ENCODE measurements at places on chromosomes 6 and 20. TPM values are rescaled to one million over a fixed set of nuclear protein-coding genes. Genes with fewer than 3 reads are reported as not detected.

DNA sequence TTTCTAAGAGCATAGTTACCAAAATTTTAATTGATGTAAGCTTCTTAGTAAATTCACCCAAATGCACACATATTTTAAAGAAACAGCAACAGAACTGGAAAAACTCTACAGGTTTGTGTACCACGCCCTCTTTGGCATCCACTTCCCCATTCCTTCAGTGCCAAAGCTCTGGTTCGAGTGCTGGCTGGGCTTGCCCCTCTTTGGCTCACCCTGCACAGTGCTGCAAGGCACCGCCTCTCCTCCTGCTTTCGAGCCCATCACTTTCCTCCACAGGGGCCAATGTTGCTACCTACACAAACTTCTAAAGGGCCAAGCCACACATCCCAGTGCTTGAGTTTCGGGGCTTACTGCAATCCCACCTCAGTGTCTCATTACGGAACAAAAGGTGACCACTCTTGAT, 9.6 kb downstream of the LRP11 start:
- DNase-seq, result no peak

KCNQ5 gene
- total RNA-seq, result 6.1 TPM

PKIB gene
- 2.0 TPM for total RNA-seq

GRCh38 chr20:17501701-17502100, 29.5 kb downstream of the BFSP1 start:
- DNase-seq, result no peak

GRCh38 chr20:64084685-64085152, 521 bp upstream of the LKAAEAR1 start:
- DNase-seq, result no peak

GRCh38 chr20:49751397-49751736, 37.7 kb upstream of the B4GALT5 start:
- DNase-seq, result no peak

DNA sequence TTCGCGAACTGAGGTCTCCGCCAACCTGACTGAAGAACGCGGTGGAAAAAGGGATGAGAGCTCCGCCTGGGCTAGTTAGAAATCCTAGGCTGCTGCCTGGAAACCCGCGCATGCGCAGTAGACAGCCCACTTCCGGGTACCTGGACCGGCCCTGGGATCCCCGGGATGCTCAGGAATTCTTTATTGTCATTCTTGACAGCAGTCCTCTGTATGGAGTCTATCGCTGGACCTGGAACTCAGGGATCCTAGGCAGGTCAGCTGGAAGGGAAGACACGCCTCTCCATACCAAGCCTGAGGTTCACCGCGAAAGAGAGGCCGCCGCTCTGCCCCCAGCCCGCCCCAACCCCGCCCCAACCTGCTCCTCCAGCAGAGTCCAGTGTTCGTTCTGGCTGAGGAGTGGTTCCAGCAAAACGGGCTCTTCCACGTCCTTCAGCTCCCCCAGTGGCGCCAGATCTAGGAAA, 1379.2 kb upstream of the DEFB115 start:
- no peak for DNase-seq

GRCh38 chr6:20808439-20808838, 274.2 kb downstream of the CDKAL1 start:
- DNase-seq, result no peak

DNA sequence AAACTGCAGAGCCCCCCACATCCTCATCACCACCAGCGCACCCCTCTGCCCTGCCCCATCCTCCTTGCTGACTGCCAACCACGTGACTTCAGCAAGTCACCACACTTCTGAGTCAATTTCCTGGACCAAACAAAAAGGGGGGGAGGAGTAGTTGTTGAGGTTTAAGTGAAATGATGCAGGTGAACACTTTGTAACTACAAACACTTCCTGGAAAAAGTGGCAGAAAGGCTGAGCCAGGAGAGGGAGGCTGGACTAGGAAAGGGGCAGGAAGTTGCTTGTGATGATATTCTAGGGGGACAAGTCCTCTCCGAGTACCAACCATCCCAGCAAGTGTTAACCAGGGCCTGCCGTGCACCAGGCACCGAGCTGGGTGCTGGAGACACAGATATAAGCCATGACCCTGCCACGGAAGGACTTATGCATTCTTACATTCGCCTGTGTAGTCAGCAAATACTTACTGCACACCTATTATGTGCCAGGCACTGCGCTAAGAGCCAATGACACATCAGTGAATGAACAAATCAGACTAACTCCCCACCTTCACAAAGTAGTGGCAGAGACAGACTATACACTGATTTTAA, 67.3 kb downstream of the PREX1 start:
- peak; percentile 78 for DNase-seq

C20orf204 gene
- total RNA-seq, result 35.6 TPM

DNA sequence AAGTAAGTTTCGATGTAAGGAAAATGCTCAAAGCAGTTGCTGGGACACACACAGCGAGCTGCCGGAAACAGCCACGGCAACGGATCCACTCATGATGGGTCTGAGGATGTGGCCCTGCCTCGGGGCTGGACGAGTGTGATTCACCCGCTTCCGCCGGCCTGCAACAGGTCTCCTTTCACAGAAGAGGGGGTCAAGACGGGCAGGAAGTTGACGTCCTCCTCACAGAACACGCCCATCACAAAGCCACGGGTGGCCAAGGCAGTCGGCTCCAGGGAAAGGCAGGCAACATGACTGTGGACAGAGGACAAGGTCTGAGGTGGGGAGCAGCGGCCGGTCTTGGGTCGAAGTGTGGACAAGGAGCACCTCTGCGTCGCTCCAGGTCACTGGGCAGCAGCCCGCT, 29.9 kb upstream of the SMOC2 start:
- no peak for DNase-seq

GCNT2 gene
- 3.1 TPM for total RNA-seq

DNA sequence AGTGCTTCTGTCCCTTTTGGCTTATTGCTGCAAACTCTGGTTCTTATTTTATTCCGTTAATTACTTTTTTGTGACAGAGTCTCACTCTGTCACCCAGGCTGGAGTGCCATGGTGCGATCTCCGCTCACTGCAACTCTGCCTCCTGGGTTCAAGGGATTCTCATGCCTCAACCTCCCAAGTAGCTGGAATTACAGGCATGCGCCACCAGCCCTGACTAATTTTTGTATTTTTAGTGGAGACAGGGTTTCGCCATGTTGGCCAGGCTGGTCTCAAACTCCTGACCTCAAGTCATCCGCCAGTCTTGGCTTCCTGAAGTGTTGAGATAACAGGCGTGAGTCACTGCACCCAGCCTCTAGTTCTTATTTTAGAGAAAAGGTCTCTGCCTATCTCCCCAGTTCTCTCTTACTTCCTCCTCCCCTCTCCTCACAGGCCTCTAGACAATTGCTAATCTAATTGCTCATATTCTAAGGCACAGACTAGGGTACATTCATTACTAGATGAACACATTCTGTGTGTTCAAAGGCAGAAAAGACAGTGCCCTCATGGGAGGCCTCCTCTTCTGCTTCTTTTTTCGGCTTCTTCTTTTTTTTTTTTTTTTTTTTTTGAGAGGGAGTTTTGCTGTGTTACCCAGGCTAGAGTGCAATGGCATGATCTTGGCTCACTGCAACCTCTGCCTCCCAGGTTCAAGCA, 27.0 kb downstream of the EDEM2 start:
- peak; percentile 16 for DNase-seq

GRCh38 chr6:143279385-143279784, 171.1 kb downstream of the ADAT2 start:
- DNase-seq, result peak; percentile 4

DNA sequence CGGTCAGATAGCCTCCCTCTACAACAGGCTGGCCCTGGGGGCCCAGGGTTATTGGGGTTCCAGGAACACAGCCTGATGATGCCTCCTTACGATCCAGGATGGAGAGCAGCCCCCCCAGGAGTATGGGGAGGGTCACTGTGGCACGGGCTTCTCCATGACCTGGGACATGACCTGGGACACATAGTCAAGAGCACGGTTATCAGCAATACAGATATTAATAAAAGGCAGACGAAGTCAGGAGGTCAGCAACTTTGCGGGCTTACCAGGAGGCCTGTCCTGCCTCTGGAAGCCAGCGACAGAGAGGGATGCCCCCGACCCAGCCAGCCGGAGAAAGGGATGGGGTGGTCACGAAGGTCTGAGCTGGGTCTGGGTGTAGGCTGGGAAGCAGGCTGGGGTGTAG, 795 bp downstream of the MMP24OS start:
- no peak for DNase-seq

DNA sequence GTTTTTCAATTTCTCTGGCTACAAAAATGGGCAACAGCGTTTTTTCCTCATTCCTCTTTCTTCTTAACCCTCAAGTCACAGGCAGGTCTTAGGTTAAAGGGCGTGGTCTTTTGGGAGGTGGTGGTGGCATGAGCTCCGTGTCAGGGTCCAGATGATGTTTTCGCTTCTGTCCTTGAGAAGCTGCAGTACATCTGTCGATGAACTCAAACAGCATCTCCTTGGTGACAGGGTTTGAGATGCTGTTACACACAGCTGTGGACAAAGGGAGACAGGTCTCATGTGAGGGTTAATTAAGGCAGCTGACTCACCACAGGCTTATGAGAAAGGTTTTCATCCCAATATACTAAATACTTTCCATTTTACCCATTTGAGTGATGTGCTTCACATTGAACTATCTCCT, 350.8 kb downstream of the RNGTT start:
- DNase-seq, result no peak

- DNase-seq, result no peak
Observed at GRCh38 chr6:168200571-168201134, 118.9 kb downstream of the DACT2 start.

PABPC1L gene
- 138 TPM for total RNA-seq

SYNDIG1 gene
- total RNA-seq, result not detected

CFB gene
- 3.5 TPM for total RNA-seq

OR2B6 gene
- 0.43 TPM for total RNA-seq

DNA sequence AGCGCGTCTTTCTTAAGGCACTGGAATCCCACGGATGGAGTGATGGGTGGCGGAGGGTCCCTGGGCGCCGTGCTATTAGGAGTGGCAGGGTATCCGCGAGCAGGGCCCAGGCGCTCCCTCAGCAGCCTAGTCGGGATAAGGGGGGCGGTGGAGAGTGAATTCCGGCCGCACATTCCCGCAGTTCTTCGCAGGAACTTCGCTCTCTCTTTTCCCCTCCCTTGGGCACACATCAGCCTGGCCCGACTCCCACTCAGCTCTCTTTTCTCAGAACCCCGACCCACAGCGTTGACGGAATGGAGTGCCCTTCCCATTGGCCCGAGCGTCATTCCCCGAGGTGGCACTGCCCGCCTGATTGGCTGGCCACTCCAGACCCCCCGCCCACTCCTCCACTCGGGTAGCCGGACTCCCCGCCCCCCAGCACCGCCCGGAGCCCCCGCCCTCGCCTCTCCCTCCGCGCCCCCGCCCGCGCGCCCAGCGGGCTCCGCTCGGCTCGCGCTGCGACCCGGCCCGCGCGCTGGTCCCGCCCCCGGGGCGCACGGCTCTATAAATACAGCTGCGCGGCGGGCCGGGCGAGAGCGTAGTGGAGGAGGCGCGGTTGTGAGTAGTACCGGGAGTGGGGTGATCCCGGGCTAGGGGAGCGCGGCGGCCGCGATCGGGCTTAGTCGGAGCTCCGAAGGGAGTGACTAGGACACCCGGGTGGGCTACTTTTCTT, at the start of gene ID4:
ID4 (plus strand) TSS at position 572 of the 712 bp plus-strand sequence. CDS start 385 bp downstream, outside the sequence.
- DNase-seq, result no peak

DNA sequence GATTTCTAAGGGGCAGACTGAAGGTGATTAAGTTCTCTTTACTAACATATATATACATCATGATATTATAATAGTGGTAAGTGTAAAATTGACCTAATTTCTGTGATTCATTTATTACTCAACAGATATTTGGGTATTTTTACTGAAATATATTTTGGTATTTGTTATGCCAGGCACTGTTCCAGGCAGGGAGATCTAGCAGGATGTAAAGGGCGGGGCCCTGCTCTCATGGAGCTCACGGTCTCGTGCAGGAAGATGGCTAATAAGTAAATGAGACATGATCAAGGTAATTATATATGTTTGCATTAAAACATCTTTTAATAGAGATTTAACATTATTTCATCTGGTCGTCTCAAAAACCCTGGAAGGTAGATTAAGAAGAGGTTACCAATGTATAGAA, 27.7 kb downstream of the FAM50B start:
- DNase-seq, result no peak

DNA sequence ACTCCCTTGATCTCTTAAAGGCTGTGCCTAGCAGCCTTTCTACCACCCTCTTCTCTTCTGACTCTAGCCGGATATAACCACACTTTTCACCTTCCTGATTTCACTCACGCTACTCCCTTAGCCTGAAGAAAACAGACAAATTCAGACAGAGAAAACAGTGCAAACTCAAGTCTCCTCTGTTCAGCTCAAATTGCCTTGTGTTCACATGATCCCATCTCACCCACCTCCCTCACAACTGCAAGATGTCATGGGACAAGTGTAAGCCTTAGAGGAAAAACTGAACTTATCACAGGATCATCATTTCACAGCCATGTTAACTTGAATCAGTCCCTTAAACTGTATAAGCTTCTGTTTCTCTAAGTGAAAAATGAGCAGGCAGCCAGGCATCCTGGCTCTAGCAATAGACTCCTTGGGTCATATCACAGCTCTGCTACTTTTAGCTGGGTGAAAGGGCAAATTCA, 66.5 kb upstream of the TENT5A start:
- no peak for DNase-seq

- peak; percentile 45 for DNase-seq
Observed at GRCh38 chr20:53926428-53927028, 143.9 kb downstream of the BCAS1 start.

GRCh38 chr20:32804817-32805216, 14.9 kb upstream of the MAPRE1 start:
- DNase-seq, result no peak

GRCh38 chr20:62825333-62825985, 8.6 kb downstream of the COL9A3 start:
- no peak for DNase-seq

PEX6 gene
- 28.0 TPM for total RNA-seq

GRCh38 chr6:142376800-142377496, 75.1 kb downstream of the ADGRG6 start:
- no peak for DNase-seq

PAK5 gene
- total RNA-seq, result not detected

- DNase-seq, result no peak
Observed at GRCh38 chr20:38181207-38181801, 16.2 kb upstream of the TGM2 start.

MTFR2 gene
- 34.3 TPM for total RNA-seq

DNA sequence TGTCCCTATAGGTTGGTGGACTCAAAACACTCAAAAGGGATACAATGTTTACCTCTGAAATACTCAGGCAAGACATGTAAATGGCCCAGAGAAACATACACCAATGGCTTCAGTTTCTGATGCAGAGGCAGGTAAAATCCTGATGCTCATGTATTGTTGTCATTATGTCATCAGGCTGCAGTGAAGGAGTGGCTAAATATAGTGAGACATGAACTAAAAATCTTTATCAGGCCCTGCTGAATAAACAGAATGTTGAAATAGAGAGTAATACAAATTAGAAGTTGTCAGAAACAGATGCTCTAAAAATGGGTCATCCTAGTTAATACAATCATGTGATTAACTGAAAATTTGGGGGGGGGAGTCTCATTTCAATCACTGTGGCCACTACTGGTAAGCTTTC, 20.4 kb downstream of the PTPRK start:
- no peak for DNase-seq

All from activated T-cell treated with anti-CD3 and anti-CD28 coated beads, Interleukin-2, amount 50 U/mL, for 72 hours (primary cell).